ENCODE measurements at places on chromosomes 7 and 10.

DNA sequence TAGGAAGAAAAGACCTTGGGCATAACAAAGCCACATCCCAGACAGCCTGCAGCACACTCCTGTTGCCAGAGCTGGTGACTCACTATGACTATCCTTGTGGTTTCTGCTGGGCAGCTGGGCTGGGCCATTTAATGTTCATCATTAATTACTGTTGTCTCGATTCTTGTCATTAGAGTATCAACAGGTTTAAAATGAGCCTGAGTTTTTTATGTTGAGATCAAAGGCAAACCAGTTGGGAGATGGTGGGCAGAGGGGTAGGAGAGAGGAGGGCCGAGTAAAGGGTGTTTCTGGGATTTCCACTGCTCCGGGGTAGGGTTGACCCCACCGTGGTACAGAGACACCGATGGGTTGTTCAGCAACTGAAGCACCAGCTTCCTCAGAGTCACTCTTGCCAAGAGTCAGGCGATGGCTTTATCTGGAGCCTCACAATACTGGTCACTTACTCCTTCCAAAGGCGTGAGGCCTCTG lies 128.7 kb upstream of the LYZL1 start:
- DNase-seq, result no peak

DNA sequence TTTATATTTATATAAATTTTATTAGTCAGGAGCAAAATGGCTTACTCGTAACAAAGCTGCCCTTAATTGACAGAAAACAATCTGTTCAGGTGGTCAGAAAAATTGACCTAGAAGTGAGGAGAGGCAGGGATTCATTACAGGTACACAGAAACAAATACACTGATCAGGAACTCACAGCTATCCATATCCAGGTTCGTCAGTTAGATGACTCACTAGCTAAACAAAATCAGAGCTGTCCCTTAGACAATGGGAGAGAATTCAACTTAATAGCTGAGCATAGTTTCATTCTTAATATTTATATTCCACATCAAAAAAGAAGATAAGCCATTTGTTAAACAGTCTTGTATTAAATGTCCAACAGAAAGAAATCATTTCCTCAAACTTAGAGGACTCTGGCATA lies 41.7 kb downstream of the HYCC1 start:
- DNase-seq, result no peak

- no peak for DNase-seq
Measured at GRCh38 chr10:71618176-71618575, 101.4 kb downstream of the C10orf105 start.

DNA sequence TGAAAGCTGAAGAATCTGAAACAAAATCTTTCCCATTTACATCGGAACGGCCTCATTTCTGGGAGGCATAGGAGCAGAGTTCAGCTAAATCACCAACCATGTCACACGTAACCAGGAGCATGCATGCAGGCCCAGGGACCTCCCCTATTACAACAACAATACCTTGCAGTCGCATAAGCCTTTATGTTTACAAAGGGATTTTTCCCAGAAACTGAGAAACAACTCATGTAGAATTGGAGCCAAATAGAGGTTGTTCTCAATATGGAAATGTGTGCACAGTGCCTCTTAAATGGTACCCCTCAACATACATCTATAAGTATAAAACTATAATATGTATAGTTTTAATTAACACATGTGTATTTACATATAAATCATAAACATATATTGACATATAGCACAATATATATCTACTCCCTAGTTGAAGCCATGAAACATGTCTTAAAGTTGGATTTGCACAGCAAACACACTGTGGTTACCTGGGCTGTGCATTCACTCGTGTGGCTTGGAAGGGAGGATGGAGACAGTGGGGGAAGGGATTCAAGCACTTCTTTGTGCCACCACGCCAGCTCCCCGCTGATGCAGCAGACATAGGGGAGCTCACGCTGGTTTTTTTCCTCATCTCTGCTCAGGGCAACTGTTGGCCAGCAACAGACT lies 35.0 kb upstream of the DGKI start:
- DNase-seq, result no peak

DNA sequence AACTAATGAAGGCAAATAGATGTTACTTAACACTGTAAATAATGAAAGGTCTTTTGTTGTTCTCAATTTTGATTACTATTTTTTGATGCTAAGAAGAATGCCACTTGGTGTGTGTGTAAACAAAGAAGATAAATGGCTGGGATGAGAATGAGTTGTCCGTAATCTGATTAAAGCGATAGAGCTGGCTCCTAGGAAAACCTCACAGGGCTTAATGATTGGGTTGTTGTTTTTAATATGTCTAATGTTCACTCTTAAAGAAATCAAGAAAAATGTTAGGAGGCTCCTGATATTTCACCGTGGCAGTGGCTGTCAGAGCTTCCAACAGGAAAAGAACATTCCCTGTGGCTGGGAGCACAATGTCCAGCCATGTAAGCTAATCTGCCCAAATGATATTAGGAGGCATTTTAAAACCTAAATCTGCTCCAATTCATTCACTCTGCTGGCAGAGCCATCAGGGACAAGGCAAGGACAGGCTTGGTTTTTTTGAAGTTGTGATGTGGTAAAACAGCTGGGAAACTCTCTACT lies 243.9 kb downstream of the SNX10 start:
- no peak for DNase-seq

DNA sequence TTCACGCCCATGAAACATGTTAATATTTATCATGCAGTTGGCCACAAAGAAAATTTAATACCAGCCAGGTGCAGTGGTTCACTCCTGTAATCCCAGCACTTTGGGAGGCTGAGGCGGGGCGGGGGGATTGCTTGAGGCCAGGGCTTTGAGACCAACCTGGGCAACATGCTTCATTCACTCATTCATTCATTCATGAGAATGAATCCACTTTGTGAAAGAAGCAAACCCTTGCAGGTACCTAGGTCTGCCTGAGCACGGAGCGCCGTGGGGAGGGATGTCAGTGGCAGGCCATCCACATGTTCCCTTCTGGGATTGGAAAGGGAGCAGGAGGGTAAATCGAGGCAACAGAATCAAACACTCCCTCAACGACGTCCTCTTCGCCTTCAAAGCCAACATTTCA lies 4.7 kb downstream of the ANXA11 start:
- no peak for DNase-seq

GRCh38 chr7:101093906-101094305 lies 8.6 kb downstream of the TRIM56 start:
- no peak for DNase-seq

GRCh38 chr10:105785721-105786120 lies 1144.6 kb downstream of the SORCS3 start:
- no peak for DNase-seq

GRCh38 chr10:11773761-11774441 lies 31.7 kb downstream of the ECHDC3 start:
- no peak for DNase-seq

DNA sequence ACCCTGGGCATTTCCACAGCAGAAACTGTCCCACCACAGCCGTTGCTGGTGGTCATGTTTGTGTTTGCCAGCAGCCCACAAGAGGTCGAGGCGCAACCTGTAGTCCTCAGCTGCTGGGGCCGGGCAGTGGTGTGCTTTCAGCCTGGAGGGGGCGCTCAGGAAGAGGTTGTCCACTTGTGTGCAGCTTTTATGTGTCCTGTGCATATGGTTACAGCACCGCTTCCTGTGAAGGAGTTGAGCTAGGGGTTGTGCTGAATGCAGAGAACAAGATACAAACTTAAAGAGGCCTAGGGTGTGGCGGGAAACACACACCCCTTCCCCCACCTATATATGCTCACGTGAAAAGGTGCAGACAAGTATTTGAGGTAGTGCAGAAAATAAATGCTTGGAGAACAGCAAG lies 29.5 kb upstream of the PFKFB3 start:
- DNase-seq, result peak; percentile 32

- no peak for DNase-seq
Measured at GRCh38 chr7:155346285-155346684, 48.6 kb downstream of the INSIG1 start.

- no peak for DNase-seq
Measured at GRCh38 chr10:119518176-119518575, 24.3 kb downstream of the RGS10 start.

GRCh38 chr10:59980356-59980755 lies 74.0 kb upstream of the CCDC6 start:
- no peak for DNase-seq

- no peak for DNase-seq
Measured at GRCh38 chr7:128044064-128044463, 12.8 kb upstream of the LRRC4 start.

- DNase-seq, result no peak
Measured at GRCh38 chr10:49478819-49479218, 60.1 kb downstream of the ERCC6 start.

DNA sequence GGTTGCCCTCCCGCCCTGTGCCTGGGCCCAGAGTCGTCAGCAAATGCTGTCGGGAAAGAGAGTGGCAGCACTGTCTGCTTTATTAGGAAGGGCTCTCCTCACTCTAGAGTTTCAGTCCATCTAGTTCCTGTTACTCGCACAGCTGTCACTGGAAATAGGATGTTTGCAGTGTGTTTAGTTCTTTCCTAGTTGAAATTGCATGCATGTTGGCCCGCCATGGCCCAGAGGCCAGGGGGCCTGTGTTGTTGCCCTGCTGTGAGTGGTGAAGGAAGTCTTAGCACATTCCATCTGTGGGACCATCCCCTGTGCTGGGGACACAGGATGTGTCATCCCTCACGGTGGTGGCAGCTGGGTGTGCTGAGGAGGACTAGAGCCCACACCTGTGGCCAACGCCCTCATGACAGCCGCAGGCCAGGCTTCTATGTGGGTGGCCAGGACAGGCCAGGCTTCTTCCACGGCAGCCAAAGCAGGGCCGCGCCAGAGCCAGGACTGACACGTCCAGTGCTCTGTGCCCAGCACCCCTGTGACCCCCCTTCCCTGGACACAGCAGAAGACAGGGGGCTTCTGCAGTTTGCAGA lies 45.4 kb downstream of the ZNF467 start:
- no peak for DNase-seq

- DNase-seq, result no peak
Measured at GRCh38 chr10:71232089-71232998, 20.0 kb downstream of the UNC5B start.

DNA sequence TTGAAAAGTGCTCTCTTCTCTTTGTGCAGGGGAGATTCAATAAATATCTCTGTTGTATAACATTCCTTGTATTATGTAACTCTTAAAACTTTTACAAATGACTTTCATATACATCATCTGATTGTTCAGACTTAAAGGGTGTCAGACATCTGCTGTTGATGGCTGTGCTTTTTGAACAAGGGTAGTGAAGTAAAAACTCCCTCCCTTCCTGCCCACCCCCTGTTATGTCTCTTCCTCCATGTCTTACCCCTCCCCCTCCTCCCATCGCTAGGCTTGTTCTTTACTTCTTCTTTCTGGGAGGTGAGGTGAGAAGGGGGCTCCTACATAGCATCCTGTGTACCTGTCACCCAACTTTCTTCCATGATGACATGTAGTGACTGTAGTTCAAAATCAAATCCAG lies 23.4 kb upstream of the ABCB4 start:
- no peak for DNase-seq

DNA sequence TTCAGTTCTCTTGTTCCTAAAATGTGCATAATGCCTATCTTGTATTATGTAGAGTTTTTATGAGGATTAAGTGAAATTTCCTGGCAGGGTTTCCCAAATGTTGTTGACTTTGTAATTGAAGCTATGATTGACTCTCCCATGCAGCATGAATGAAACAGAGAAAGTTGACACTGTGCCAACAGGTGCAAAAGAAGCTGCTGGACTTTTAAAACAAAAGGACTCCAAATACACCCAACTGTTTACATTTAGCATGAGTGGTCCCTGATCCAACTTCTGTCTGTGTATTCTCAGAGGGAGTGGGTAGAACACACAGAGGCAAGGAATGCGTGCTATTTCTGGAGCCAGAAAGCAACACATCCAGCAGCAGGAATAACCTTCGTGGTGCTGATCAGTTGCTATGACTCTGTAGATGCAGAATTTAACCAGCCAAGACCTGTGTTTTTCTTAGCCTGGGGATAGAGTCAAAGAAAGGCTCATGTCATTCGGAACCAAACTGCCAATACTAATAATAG lies 14.4 kb upstream of the RBM20 start:
- no peak for DNase-seq

- no peak for DNase-seq
Measured at GRCh38 chr10:80371467-80371866, 14.9 kb downstream of the DYDC2 start.

GRCh38 chr10:130560116-130560515 lies 423.9 kb downstream of the GLRX3 start:
- no peak for DNase-seq

DNA sequence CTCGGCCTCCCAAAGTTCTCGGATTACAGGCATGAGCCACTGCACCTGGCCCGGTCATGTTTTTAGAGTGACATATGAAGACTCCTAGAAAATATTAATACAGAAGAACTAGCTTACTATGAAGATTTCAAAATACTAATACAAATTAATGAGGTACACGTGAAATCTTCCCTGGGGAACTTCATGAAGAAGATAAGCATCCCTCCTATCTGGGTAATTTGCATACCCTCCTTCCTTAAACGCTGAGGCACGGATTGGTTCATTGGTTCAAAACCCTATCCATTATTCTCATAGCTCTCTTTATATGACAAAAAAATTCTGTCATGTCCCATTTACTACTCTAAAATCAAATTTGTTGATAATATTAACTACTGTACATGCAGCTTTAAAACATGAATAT lies 224.8 kb upstream of the KLF14 start:
- DNase-seq, result no peak

- no peak for DNase-seq
Measured at GRCh38 chr7:88401009-88401623, 94.4 kb upstream of the STEAP4 start.

DNA sequence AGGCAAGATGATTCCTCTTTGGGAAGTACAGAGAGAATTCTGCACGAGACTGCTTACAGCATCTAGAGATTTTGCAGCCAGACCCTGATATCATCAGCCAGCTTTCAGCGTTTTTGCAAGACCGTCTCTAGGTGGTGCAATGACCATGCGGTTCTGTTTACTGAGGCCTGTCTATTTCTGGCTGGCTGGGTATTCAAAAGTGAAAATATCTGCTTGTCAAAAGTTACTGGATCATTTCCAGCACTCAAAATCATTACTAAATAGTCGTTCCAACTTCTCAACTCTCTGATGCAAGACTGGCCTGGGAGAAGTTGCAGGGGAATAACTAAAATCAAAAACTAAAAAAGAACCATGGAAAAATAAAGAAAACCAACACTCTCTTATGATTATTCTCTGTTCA lies 240.1 kb downstream of the ELMO1 start:
- DNase-seq, result peak; percentile 23

DNA sequence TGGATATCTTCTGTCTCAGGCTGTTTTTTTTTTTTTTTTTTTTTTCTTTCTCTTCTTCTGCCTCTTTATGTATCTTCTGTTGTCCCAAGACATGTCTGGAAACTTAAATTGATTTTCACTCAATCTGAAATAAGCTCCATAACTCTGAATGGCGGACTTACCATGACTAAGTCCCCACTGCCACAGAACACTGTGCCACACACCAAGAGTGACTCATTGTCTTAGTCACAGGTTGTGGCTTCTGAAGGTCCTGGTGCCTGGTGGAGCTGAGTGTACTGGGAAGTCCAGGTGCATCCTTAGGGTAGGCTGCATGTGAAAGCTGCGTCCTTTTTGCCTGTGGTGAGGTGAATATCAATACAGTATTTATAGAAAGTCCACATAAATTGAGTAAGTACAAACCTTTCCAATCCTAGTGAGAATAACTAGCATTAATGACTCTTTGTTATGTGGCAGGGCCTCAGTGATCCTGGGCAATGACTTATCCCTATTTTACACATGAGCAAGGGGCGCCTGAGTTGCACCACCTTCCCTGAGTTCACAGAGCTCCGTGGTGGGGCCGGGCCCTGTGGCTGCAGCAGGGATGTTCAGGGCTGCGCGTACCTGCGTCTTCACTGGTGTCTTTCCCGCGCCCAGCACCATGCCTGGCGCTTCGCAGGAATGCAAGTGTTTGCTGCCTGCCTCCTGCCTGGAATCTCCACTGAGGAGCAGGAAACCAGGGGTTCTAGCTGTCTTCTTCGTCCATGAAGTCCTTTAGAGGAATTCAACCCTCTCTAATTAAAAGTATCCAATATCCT lies 4.3 kb downstream of the PFKP start:
- no peak for DNase-seq

All from activated CD4-positive, alpha-beta T cell treated with anti-CD3 and anti-CD28 coated beads, Interleukin-2, amount 50 U/mL, for 4 hours (primary cell).